ENCODE measurements at places on chromosomes 16 and 17.

GRCh38 chr17:14201021-14201987 lies 35.4 kb downstream of the CDRT15 start:
- no peak for DNase-seq

DNA sequence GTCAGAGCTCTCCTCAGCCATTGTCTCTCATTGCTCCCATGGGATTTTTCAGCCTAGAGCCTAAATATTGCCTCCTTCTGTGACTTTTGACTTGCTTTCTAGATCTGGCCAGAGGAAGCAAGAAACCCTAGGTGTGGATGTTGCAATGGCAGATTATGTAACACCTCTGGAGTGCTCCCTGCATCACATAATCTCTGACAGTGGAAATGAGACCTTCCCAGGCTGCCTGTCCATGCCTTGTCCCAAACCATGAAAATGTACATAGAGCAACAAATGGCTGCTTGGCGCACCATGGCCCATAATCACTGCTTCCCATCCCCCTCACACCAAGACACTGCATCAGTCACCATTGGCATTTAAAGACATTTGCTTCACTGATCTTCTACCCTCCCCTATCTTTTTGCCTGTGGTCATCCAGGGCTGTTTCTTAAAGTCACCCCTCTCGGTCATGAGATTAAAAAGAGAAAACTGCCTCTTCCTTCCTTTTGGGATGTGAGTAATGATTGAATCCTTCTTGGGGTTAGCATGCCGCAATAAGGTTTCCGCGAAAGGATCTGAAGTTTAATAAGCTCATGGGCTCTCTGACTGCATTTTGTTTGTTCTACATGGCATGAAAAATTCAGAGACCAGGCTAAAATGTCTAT lies 34.2 kb upstream of the CCL2 start:
- no peak for DNase-seq

- DNase-seq: no peak
Observed at GRCh38 chr16:24509536-24509935, 29.8 kb upstream of the RBBP6 start.

- DNase-seq: no peak
Observed at GRCh38 chr17:60832151-60832585, 154.5 kb downstream of the BCAS3 start.

DNA sequence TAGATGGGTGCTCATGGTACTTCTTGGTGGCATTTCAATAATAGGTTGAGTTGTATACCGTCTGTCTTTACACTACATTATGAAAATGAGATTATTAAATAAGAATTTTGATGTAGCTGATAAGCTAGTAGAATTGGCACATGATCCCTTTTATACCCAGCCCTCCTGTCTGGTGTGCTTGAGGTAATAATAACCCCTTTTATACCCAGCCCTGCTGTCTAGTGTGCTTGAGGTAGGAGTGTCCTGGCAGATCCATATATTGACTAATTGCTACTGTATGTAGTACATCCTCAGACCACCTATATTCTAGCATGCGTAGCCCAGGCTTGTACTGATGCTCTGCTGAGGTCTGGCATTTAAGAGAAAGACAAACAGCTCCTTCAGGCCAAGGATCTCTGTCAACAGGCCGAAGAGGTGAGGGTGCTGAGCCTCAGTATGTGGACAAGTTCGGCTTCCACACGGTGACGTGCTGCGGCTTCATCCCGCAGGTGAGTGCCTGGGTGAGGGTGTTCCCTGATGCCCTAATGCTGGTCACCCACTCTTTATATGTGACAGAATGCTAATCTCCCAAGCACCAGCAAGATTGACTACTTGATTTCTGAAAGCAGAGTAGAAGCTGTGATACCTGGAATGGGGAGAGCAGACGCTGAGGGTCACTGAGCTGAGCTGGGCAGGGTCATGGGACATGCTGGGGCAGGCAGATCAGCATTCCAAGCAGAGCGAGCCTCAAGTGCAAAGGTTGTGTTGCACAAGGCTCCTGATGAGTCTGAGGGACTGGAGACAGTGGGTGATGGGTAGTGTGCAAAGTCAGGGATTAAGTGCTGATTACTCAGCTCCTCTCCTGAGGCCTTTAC lies 5.7 kb downstream of the FN3K start:
- DNase-seq: no peak

DNA sequence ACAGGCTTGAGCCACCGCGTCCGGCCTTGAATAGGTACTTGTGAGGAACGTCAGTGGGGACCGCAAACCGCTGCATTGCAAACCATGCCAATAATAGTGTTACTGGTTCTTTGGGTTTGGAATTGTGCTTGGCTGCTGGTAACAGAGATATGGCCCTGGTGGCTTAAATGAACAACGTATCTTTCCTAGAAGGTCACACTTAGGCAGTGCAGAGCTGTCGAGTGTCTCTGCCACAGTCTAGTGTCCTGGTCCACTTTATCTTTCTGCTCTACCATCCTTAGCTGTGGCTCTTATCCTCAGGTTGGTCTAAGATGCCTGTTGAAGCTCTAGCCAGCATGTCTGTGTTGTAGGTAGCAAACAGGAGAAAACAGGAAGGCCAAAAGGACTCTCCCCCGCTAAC lies 262.1 kb downstream of the SNX29 start:
- DNase-seq: no peak

GRCh38 chr17:19645734-19646201 lies 2.8 kb upstream of the ALDH3A2 start:
- no peak for DNase-seq

DNA sequence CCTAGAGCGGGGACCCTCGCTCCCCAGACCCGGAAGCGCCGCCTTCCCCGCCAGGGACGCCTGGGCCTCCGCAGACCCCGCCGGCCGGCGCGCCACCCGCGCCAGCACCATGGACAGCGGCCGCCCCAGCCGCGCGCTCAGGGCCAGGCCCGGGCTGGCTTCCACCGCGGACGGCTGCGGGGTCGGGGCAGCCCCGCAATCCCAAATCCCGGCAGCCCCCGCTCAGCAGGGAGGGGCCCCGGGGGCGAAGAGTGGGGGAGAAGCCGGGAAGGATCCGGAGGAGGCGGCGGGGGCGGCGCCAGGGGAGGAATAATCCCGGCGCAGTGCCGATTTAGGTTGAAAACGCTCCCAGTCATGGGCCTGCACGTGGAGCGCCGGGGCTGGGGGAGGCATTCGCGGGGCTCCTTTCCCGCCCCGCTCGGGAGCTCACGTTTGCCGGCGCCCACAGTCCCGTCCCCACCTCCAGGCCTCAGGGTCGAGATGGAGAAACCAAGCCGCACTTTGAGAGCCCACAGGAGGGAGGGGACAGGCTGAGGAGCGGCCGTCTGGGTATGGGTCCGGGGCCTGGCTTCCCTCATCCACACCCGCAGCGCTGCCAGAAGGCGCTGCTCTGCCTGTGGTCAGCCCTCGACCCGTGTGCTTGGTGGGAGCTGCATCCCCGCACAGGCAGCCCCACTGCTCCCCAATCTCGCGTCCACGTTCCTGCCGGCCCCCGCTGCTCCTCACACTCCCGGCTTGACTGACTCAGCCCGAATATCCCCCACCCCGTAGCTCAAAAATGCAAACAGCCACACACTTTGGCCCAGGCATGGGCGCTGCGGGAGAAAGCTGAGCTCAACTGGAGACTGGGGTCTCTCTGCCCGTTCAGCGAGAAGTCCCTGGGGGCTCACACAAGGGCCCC lies 4.7 kb downstream of the FBXL16 start:
- DNase-seq: no peak

DNA sequence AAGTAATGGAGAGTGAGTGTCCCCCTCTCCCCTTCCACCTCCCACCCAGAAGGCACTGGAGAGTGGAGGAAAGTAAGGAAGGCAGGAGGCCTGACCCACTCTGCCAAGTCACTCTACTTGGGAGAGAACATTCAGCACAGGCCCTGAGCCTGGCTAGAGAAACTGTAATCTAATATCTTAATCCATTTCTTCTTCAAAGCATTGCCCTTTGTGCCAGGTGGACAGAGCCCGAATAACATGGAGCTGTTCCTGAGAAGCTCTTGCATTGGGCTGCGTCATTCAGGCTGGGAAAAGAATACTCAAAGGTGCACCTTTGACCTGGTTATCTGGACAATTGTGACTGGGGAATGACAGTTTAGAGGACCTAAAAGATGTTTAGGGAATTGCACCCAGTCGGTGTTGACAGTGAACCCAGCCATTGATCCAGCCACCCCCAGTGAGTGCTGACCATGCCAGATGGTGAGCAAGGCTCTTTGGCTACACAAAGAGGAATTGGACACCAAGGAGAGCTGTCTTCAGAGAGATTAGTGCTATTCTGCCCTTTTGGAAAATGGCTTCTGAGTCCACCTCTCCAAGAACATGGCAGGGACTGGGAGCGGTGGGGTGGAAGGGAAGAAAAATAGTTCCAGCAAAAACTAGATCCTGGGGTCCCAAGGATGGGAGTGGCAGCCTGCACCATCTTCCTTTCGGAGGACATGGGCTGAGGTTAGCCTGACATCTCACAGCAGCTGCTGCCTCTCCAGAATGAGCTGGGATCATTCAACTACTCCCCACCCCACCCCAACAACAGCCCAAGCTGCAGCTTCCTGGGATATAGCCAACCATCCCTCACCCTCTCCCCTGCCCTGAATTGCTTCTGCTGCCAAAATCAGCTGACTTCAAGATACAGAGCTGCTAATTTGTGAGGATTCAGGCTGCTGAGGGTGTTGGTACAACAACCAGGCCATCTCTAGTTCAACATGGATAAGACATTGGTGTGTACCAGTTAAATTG lies 11.6 kb upstream of the NOG start:
- no peak for DNase-seq

DNA sequence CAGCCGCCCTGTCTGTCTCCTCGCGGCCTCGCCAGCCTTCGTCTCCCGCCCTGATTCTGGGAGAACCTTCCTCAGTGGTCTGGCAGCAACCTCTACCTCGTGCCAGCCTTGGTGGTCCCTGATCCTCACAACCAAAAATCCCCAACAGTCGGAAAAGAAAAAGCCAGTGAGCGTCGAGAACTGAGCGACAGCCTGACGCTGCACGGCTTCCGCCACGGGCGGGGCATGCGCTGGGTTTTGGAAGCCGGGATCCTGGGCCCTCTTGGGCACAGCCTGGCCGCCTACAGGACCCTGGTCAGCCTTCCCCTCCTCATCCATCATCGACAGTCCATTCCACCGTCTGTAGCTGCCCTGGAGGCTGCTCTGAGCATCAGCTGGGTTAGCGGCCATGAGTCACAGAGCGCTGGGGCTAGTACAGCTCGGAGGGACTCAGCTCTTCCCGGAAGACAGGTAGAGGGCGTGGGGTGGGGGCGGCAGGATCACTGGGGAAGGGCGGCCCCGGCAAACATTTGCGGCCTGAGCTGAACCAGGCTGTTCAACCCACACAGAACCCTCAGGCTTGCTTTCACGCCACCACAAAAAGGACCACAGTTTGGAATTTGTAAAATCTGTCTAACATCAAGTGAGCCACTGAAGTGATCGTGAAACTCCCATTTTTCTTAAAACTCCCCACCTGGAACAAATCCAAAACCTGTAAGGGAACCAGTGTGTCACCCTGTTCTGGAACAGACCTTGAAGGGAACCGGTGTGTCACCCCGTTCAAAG lies 55.4 kb upstream of the DOC2B start:
- DNase-seq: no peak

DNA sequence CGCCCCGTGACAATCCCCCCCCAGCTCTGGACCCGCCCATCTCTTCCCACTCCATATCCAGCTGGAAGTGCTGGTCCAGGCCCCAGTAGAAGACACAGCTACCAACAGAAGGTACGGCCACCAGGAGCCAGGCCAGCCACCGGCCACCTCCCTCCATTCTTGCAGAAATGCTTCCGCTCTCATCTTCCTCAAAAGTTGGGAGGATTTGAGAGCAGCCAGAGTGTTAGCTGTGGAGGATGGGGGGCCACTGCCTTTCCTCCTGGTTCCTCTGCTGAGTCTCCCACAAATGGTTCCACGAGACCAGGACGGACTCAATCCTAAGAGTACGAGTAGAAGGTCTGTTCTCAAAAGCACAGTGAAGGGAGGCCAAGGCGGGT lies 78.3 kb downstream of the GAS7 start:
- DNase-seq: no peak

- no peak for DNase-seq
Observed at GRCh38 chr16:29192329-29193247, 207.7 kb downstream of the LAT start.

DNA sequence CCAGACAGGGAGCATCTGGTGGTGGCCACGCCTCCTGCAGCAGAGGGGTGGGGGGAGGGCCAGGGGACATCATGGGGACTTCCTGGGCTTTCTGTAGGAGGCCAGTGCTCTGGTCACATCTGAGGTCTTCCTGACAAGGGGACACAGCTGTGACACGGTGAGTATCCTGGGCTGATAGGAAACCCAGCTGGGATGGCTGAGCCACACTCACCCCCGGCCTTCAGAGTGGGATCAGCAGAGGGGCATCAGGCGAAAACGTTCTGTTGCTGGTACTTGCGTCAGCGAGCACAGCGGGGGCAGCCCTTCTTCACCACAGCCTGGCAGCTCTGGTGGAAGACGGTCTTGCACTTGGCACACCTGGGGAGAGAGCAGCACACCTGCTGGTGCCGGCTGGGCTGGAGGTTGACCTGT lies 122.9 kb upstream of the SMURF2 start:
- no peak for DNase-seq

DNA sequence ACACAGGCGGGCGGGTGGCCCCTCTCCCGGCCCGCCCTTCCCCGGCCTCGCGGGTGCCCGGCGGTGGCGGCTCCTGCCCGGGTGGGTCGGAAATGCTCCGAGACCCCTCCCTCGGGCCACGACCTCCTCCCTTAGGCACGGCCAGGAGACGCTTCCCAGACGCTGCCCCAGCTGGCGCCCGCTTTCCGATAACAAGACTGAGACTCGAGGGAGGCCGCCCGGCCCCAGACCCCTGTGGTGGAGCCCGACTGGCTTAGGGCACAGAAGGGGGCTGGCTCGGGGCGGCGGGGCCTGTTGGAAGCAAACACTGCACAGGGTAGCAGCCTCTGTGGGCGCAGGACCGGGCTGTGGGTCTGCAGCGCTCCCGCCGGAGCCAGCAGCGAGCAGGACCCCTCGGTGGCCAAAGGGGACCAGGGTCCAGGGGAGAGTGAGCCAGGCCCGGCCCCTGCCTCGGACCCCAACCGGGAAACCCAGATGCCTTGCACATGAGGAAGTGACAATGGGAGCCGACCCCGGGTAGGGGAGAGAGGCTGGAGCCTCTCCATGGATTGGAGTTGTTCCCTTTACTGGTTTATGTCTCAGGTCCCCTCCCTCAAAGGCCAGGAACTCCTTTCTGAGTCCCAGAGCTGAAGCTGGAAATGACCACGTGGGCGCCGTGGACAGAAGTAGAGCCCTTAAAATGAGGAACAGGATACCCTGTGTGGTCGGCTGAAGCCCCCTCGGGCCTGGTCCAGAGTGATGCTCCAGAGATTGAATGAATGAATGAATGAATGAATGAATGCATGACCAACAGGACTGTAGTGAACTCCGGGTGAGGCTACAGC lies 19.8 kb upstream of the ADCY7 start:
- DNase-seq: no peak

Measured in NCI-H748 treated with DMSO at 0.1 percent for 48 hours (cell line).